Ammon's horn (tissue), 1 donor: ENCODE measurements at places on chromosomes 7 and 10.

GRCh38 chr10:133129071-133129858, 30.8 kb upstream of the KNDC1 start:
- DNase-seq: no peak

GRCh38 chr7:39458061-39458745, 108.0 kb upstream of the YAE1 start:
- DNase-seq: no peak

DNA sequence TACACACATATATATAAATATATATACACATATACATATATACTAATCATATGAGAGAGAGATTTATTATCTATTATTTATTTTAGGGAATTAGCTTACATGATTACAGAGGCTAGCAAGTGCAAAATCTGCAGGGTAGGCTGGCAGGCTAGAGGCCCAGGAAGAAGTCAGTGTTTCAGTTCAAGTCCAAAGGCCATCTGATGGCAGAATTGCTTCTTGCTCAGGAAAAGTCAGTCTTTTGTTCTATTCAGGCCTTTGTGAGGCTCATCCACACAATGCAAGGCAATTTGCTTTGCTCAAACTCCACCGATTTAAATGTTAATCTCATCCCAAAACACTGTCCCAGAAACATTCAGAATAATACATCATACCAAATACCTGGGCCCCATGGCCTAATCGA, 2.6 kb upstream of the C10orf120 start:
- peak; percentile 70 for DNase-seq

DNA sequence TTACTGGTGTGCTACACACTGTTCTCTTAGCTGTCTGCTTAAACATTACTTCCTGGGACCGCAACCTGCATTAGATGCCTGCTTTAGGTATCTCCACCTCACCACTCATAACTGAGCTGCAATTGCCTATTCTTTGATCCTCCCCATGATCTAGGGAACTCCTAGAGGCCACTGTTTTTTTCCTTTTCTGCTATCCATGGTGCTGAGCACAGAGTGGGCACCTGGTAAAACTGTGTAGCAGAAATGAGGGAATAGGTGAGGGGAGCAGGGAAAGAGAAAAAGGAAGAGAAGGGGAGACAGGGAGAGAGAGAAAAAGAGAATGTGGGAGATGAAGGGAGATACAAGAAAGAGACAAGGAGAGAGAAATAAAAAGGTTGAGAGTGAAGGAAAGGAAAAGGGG, 434.9 kb downstream of the ADRA2A start:
- DNase-seq: no peak

DNA sequence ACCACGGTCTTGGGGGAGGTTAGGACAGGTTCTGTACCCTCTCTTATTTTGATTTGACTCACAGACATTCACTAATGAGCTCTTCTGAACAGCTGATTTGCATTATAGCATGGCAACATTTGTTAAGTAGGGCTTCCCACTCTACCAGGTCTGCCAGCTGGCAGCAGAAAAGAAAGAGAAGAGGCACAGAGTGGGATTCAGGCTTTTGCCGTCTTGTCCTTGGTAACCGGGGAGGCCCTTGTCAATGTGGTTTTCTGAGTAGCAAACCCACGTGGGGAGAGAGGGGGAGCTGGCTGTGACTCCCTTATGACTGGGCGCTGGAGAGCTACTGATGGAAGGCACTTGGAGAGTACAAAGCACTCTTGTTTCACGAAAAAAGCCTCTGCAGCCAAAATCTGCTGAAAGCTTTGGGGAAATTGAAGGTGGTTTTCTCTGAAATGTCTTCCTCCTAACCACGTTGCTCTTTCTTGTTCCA, 355.3 kb upstream of the GALNT17 start:
- DNase-seq: peak; percentile 94

GRCh38 chr7:24913801-24914464, 66.0 kb downstream of the OSBPL3 start:
- no peak for DNase-seq

DNA sequence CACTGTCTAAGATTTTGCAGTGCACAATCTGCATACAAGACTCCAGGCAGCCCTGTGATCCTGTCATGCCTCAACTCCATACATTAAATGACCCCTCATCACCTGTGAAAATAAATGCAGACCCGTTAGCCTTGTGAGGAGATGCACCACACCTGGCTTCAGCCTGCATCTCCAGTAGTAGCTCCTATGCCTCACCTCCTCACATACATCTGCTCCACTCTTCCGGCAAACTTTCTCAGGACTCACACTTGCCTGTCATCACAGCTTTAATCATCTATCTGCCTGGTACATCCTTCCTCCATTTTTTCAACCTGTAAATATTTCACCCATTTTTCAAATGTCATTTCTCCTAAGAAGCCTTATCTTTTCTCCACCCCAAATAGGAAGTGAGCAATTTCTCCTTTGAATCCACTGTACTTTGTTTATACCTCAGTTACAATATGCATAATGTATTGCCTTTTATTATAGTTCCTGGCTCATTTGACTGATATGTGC, 39.3 kb upstream of the ABCB5 start:
- DNase-seq: no peak
